Activated CD8-positive, alpha-beta memory T cell treated with anti-CD3 and anti-CD28 coated beads for 4 hours (primary cell): ENCODE measurements at places on chromosomes 1 and 21.

DNA sequence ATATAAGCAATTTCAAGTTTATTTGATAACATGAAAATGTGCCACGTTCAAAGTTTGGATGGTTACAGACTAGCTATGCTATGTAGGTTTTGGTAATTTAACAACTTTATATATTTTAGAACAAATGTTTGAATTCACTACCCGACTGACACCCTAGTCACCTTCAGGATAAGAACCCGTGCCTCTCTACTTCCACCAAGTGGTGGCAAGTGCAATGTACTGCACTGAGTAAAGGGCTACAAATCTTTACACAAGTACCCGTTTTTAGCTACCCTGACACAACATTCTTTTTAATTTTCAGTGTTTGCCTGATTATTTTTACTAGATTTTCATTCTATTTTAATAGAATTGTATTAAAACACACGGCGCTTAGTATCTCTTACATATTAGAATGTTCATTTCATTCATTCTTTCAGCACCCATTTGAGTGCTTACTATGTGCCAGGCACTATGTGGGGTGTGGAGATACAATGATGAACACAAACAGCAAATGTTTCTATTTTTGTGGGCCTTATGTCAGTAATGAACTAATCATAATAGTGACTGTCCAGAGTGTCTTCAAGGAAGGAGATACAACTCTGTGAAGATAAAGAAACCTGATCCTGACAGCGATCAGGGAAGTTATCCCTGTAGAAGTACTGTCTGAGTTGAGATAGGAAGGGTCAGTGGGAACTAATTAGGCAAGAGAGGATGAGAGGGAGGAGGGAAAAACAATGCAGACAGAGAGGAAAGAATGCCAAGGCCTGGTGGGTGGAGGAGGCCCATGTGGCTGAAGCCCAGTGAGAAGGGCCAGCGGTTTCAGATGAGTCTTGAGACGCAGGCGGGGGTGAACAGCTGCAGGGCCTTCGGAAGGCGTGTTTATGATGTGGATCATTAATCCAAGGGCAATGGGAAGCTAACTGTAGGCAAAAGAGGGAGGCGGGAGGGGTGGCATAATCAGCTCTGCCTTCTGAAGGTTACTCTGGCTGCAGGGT lies 3.8 kb downstream of the LCA5L start:
- no peak for DNase-seq

DNA sequence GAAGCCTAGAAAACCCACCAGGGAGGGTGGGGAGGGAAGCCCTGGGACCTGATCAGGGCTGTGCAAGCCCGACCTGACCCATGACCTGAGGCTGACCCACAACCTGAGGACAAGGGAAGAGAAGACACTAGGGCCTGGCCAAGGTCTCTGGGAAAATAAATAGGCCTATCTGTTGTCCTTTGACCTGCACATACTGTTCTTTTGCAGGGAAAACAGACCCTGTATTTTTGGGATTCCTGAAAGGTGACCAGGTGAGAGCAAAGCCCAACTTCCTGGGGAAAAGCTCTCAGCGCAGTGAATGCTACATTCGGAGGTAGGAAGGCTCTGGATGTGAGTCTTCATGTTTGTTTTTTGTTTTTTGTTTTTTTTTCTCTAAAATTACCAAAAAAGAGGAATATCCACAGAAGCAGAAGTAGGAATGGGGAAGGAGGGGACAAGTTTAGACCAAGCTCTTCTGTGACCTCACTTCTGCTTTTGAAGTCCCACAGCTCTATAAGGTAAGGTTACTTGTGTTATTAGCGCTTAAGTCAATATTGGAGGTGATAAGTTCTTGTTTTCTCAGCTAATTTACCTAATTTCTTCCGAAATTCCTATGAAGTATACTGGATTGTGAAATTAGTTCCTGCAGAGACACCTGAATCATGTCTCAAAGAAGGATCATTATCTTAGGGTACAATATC lies 26.2 kb upstream of the LYST start:
- DNase-seq = no peak

- no peak for DNase-seq
Observed at GRCh38 chr1:14538335-14538734, 60.1 kb upstream of the KAZN start.

DNA sequence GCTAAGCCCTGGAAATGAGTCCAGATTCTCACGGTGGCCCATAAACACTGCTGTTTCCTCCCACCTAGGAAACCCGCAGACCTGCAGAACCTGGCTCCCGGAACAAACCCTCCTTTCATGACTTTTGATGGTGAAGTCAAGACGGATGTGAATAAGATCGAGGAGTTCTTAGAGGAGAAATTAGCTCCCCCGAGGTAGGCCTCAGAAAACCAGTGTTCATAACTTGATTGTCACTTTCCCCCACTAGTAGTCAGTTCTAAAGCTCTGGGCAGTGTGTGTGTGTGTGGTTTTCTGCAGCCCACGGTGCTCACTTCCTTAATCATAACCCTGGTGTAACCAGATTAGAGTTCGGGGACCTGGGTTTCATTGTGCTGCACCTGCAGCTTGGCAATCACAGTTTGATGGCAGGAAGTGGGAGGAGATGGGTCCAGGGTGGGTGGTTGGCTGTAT lies 39.1 kb downstream of the CLIC6 start:
- DNase-seq = no peak

DNA sequence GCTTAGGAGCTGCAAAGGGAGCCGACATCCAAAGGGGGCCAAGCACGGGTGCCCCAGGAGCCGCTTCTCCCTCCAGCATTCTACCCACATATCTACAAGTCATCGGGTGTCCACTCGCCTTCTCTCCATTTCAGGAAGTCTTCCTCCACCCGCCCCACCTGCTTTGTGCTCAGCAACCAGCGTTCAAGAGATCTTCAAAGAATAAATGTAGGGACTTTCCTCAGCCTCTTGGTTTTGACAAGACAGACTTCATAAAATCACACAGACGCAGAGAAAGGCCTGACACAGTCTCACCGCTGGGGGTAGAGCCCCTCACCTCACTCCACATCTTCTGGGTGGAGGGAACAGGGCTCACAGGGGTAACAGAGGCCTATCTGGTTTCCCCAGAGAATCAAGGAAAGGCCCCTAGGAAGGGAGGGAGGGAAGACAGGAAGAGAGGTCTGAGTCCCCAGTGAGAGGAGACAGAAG lies 49.5 kb downstream of the SSBP3 start:
- DNase-seq = no peak

GRCh38 chr21:40060083-40060677 lies 192.9 kb downstream of the PCP4 start:
- DNase-seq = no peak

- DNase-seq = no peak
Observed at GRCh38 chr1:53172426-53173128, 24.0 kb upstream of the CPT2 start.

DNA sequence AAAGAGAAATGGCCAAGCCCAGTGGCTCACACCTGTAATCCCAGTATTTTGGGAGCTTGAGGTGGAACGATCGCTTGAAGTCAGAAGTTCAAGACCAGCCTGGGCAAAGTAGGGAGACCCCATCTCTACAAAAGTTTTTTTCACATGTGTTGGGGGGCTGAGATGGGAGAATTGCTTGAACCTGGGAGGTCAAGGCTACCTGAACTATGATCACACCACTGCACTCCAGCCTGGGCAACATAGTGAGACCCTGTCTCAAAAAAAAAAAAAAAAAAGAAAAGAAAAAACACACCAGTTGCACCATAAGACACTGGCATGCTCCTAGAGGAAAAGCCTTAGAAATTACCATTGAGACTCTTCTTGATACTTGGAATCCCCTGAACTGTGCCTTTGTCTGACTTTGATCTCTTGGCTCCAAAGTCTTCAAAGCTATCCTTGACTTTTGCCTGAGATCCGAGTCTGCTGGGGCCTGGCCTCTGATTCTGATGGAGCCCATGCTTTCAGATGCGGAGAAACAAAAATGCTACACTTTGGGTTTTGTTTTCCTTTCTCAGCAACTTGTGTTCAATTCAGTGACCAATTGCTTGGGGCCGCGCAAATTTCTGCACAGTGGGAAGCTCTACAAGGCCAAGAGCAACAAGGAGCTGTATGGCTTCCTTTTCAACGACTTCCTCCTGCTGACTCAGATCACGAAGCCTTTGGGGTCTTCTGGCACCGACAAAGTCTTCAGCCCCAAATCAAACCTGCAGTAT lies 33.7 kb downstream of the ATP5PO start:
- DNase-seq = no peak

GRCh38 chr1:42692911-42693310 lies 10.7 kb downstream of the YBX1 start:
- no peak for DNase-seq

- no peak for DNase-seq
Observed at GRCh38 chr1:17886838-17887441, 131.8 kb downstream of the ACTL8 start.

- no peak for DNase-seq
Observed at GRCh38 chr21:29092102-29092959, 18.9 kb upstream of the CCT8 start.

DNA sequence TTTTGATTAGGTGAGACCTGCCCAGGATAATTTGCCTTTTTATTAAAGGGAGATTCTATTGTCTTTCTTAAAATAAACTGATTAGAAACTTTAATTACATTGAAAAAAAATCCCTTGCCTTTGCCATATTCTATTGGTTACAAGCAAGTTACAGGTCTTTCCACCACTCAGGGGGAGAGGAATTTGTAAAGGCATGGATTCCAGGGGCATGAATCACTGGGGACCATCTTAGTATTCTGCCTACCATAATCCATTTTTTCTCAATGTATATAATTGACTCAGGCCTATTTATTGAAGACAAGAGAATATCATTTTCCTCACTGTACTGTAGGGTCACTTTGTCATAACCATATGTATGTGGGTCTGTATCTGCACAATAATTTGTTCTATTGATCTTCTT lies 124.3 kb upstream of the PDE4B start:
- DNase-seq = no peak

DNA sequence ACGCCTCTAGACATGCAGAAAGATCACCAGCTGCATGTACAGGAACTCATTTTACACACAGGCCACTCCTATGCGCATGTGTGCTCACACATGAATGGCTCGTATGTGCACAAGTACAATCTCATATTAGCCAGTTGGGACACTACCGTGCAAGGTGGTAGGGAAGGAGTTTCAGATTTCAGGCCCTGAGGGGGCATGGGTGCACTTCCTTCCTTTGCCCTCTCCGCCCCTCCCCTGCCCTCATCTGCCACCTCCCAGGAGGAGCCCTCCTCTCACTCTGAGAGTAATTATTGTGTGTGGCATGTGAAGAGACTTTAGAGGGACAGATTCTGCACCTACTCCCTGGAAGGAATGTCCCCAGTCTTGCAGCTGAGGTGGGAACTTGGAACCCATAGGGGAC lies 14.8 kb downstream of the EDN2 start:
- DNase-seq = no peak

- no peak for DNase-seq
Observed at GRCh38 chr21:42806509-42807140, 72.7 kb downstream of the WDR4 start.

DNA sequence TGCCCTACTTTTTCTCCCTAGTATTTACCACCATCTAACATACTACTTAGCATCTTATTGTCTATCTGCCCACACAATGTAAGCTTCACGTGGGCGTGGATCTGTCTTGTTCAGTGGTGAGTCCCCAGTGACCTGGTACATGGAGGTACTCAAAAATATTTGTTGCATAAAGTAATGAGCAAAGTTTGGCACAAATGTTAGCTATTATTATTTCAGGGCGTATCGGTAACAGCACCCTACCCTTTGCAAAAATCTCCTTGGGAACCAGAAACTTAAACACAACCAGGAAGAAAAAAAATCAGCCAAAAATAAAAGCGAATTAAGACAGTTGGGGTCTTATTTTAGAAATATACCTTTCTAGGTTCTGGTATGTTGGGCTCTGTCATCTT lies 454 bp upstream of the NENF start:
- DNase-seq = no peak

- no peak for DNase-seq
Observed at GRCh38 chr1:38576241-38576640, 283.3 kb downstream of the RRAGC start.

GRCh38 chr1:247448107-247448791 lies 9.7 kb downstream of the OR2B11 start:
- no peak for DNase-seq

GRCh38 chr1:211329764-211330201 lies 3.1 kb downstream of the TRAF5 start:
- DNase-seq = no peak

GRCh38 chr1:209607102-209607794 lies 23.7 kb downstream of the CAMK1G start:
- no peak for DNase-seq

GRCh38 chr1:218783131-218783530 lies 390.5 kb upstream of the LYPLAL1 start:
- DNase-seq = no peak

GRCh38 chr1:29934255-29934772 lies 698.0 kb downstream of the PTPRU start:
- no peak for DNase-seq

DNA sequence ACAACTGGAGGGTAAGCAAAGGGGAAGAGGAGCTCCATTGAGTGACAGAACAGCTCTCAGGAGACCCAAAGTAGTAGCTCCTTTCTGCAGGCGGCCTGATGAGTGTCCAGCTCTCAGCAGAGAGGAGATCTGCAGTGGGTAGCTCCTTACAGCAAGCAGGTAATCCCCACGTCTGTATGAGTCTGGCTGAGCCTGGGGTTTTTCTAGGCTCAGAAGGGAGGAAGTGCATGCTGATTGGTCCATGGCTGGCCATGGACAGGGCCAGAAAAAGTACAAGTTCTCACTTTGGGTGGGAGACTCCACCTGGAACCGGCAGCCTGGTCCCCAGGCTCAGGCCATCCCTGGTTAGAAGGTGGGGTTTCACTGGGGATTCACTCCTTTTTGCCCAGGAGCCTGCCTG lies 50.9 kb upstream of the SCYL3 start:
- no peak for DNase-seq

GRCh38 chr1:167033646-167034045 lies 44.6 kb downstream of the MAEL start:
- DNase-seq = no peak

- DNase-seq = no peak
Observed at GRCh38 chr1:77541162-77541545, 141.3 kb downstream of the ZZZ3 start.

DNA sequence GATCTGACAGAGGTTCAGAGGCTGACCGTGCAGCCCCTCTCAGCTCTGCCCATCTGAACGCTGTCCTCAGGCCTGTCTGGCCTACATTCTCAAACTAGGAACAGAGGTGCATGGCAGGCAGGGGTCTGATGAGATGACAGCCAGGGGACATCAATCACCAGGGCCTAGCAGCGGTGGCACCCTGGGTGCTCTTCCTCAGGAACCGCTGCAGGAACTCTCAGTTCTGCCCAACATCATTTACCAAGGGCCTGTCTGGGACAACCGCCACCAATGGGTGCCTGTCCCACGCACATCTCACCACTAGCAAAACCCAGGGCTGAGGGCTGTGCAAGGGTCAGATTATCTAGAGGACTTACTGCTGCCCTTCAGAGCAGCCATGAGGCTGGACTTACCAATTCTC lies 245.7 kb downstream of the TOMM20 start:
- DNase-seq = no peak

GRCh38 chr1:154848983-154849382 lies 21.1 kb downstream of the KCNN3 start:
- DNase-seq = no peak

DNA sequence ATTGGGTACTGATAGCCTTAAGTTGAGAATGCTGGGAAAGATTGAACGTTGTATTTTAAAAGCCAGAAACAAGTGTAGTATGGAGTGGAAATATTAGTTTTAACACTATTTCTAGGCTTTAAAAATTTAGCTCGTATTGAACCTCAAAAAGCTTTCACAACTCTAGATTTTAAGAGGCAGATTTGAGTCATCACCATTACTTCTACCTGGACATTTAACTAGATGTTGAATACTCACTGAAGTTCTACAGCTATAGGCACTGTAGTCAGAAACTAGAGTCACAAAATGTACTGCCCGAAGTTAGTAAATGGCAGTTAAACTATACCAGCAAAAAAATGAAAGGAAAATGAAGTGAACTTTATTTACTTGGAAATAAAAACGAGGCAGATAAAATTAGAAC lies 96.5 kb downstream of the NEK7 start:
- no peak for DNase-seq
